ENCODE measurements at places on chromosomes 5 and 9. TPM values are rescaled to one million over a fixed set of nuclear protein-coding genes. Genes with fewer than 3 reads are reported as not detected.

DNA sequence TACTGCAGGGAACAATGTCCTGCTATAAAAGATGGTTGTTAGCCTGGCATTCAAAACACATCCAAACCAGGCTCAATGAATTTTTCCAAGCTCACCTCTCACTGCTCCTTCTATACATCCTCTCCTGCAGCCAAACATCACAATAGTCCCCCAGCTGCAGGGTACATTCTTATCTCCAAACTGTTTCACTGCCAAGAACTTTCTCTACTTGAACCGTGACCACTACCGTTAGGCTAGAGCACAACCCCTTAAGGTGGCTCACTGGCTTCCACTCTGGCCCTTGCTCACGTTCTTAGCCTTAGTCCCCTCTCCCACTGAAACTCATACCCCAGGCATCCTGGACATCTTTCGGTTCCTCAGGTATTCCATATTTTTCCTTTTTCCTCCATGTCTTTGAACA is 29.0 kb upstream of the ANXA6 start:
- DNase-seq: no peak

DNA sequence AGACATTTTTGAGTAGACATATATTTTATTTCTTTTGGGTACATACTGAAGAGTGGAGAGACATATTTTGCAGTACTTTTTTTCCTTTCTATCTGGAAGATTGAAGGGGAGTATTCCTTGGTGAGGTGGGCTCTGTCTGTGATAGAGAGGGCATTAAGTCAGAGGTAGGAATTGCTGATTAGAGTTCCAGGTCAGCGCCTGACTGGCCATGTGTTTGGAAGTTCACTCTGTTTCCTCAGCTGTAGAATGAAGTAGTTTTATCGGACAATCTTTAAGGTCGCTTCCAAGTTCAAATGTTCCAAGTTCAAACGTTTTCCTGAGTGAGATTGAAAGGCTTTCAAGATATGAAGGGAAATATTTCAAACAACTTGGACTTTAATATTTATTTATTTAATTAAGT is 45.5 kb downstream of the RASGRF2 start:
- no peak for DNase-seq

DNA sequence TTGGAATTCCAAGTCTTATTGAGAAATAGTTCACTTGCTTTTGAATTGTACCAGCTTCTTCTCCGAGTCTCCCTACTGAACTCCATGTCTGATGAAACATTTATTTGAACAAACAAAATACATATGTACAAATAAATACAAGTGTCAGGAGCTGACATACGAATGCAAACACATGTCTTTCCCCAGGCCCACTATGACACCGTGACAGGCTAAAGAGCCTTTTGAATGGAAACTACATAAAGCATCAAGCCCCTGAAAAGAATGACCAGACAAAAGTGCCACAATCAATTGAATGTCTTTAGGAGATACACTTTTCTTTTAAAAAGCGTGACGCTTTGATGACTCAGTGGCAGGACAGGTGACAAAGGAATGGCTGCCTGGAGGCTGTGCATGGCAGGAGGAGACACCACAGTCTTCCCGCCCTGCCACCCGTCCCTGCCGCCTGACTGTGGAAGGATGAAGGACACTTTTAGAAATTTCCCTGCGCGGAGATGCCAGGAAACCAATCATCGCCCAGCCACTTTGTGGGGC is 112.4 kb upstream of the BNC2 start:
- DNase-seq: no peak

- no peak for DNase-seq
These were observed 222.8 kb downstream of the FAM170A start for GRCh38 chr5:119852140-119852539.

DNA sequence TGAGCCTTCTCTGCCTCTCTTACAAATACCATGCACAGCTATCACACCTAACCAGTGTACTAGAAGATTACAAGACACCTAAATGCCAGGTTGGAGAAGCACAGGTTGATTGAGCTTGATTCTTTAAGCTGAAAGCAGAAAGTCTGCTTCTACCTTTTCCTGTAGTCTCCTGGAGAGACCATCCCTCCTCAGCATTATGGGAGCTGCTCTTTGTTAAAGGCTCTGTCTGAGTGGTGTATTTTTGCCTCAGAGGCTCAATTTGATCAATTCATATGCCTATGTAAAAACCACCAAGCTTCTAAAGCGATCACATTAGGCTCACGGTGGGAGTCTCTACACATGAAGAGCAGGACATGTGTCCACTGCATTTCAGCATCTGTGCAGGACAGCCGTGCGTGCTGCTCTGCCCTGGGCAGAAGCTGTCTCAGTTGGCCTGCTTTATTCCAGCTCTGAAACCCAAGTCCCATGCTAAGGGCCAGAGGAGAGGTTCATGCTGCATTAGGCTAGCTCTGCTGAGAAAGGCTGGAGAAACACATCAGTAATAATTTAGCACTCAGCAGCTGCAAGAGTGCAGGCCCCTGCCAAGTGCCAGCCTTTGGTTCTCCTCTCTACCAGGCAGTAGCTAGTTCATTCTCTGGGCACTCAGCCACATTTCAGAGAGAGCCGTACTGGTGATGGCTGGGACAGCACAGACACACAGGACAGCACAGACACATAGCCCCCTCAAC is 41.7 kb downstream of the TMEM167A start:
- no peak for DNase-seq

DNA sequence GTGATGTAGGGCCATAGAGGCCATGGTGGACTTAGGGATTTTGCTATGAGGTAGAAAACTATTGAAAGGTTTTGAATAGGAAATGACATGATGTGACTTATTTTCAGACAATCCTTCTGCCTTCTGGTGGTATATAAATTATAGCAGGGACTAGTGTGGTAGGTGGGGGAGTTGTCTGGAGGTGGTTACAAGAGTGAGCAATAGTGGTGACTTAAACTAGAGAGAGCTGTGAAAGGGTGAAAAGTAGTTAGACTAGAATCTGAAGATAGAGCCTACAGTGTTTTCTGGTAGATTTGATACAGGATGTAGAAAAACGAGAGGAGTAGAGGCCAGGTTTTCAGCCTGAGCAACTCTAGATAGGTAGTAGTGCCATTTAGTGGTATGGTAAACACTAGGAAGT is 32.3 kb downstream of the NAA35 start:
- DNase-seq: no peak

DNA sequence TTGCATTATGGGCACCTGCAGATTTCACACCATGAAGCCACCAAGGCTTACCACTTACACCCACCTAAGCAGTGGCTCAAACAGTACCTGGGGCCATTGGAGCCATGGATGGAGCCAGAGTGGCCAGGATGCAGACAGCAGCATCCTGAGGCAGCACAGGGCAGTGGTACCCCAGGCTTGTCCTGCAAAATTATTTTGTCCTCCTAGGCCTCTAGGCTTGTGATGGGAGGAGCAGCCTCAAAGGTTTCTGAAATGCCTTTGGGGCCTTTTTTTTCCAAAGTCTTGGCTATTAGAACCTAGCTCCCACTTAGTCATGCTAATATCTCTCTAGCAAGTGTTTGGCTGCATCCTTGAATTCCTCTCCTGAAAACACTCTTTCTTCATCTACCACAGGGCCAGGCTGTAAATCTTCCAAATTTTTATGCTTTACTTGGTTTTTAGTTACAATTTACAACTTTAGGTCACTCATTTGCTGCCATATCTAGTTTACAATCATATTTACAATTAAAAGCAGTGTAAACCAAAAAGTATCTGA is 15.7 kb downstream of the TMC1 start:
- DNase-seq: no peak

- no peak for DNase-seq
These were observed 64.9 kb downstream of the GOLPH3 start for GRCh38 chr5:32109236-32109635.

GRCh38 chr5:16744164-16744880 is 127.5 kb upstream of the RETREG1 start:
- no peak for DNase-seq

- peak; percentile 10 for DNase-seq
These were observed 96.2 kb downstream of the OSTF1 start for GRCh38 chr9:75184471-75184870.

IL33 gene
- not detected for total RNA-seq

PROB1 gene
- total RNA-seq: 1.2 TPM

PAPPA gene
- total RNA-seq: not detected

RAB3C gene
- not detected for total RNA-seq

STOML2 gene
- total RNA-seq: 165 TPM

CCNI2 gene
- total RNA-seq: 1.4 TPM

SPIN1 gene
- 20.2 TPM for total RNA-seq

Measured in activated naive CD4-positive, alpha-beta T cell treated with anti-CD3 and anti-CD28 coated beads for 36 hours (primary cell).